ENCODE measurements at places on chromosomes 6 and 20. TPM values are rescaled to one million over a fixed set of nuclear protein-coding genes. Genes with fewer than 3 reads are reported as not detected.
A peak's percentile ranks its signal among the peaks of the same experiment; 100 is the strongest.

The ZNF341 gene
- total RNA-seq: 2.8 TPM

The SOX18 gene
- total RNA-seq: 2.1 TPM

The HLA-DQB1 gene
- total RNA-seq: not detected

The MYO6 gene
- total RNA-seq: 32.5 TPM

The COL9A3 gene
- total RNA-seq: 11.3 TPM

The TBX18 gene
- 9.1 TPM for total RNA-seq

The HLA-DMA gene
- total RNA-seq: 3.6 TPM

DNA sequence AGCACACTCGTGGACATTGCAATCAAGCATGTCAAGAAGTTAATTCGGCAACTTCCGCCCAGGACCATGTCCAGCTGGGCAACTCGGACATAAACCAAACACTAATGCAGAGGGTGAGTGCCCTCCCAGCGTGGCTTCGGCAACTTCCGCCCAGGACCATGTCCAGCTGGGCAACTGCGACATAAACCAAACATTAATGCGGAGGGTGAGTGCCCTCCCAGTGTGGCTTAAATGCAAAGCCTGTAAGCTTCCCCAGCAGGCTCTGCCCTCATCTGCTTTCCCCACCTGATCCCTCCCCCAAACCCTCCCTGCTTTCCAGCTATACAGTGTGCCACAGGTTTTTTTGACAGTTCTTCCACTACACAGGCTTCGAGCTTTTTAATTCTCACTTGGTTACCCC, 143.4 kb downstream of the PXDC1 start:
- no peak for DNase-seq

GRCh38 chr6:138310821-138311220, 66.9 kb upstream of the SMIM28 start:
- DNase-seq: no peak

DNA sequence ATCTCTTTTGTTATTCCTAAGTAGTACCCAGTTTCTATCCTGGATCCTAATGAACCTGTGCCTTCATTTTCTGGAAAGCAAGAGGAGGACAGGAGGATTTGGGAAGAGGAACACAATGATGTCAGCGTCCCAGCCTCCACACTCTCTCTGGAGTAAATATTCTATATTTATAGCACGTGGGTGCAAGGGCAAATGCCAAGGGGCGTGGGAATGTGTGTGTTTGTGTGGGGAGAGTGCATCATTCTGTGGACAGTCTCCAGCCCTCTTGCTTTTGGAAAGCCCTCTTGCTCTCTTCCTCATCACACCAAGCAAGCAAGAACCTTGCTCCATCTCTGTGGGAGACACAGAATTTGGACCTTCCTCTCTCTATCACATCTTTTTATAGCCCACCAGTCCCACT, 103.2 kb upstream of the EMILIN3 start:
- DNase-seq: no peak

GRCh38 chr20:47783828-47784598, 1.3 kb downstream of the SULF2 start:
- no peak for DNase-seq

DNA sequence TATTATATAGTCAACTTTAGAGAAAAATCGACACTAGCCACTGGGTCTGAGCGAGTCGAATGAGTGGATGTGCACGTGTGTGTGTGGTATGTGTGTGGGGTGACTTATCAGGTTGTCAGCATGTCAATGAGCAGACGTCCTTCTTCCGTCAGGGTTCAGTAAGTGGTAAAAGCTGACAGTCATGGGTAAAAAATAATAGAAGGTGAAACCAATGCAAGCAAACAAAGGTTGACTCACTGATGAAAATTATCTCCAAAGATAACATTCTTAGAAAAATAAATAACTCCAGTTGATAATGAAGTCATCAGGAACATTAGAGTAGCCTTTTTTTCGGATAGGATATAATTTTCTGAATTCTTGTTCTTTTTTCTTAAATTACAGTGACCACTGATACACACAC, 243.8 kb upstream of the FOXQ1 start:
- no peak for DNase-seq

DNA sequence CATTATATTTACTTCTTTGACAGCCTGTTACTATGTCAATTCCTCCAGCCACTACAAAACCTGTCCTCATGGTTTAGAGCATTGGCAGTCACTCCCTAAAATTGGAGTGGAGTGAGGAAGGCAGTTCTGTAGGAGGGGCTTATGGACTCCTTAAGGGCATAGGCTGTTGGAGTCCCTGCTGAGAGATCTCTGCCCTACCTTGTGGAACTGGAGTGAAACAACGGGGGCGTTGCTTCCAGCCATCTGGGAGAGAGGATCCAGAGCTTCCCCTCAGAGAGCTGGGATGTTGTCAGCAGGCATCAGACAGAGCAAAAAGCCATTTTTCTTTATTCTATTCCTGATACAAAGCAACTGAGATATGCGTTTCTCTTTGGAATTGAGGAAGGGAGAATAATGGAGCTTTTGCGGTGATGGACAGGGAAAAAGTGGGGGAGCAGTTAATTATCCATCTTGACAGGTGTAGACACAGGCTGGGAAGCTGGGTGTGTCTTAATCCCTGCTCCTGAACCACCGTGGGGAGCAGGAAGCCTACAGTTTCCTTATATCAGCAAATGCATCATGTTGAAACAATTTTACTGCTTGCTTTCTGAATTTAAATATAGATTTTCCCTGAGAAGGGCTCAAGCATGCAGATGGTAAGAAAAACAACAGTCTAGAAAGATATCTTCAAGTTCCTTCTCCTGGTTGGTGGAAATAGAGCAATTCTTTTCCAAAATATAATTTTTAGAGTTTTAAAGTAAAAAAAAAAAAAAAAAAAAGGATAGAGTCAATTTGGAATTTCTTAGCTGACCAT, 402.5 kb downstream of the PLCB1 start:
- DNase-seq: no peak

- no peak for DNase-seq
Observed at GRCh38 chr6:21359926-21360325, 233.6 kb upstream of the SOX4 start.

DNA sequence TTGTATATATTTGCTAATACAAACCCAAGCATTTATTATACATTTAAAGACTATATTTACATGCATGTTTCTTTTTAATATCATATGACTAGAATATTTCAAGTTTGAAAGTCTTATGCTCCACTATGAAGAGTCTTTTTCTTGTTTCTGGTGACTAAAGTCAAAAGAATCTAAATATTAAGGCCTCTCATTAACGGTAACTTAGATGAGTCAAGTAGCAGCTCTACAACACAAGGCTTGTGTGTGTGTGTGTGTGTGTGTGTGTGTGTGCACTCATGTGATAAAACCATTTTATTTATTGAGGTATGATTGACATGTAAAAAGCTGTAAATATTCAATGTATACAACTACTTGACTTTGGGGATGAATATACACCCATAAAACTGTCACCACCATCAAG, 275.6 kb downstream of the TFAP2B start:
- DNase-seq: no peak

DNA sequence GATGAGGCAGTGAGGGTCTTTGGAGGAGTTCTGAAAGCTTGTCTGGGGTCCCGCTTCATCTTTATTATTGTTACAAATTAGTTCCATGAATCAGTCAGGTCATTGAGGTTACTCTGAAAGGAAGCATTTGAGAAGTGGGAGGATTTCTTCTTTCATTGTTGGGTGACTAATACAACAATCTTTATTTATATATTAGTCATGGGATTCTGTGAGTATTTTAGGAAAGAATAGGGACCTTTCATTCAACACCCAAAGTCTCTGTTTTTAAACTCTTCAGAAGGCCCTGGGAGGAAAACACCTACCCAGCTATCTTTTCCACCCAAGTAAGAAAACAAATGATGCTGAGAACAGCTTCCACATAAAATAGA, 98.3 kb downstream of the SOD2 start:
- DNase-seq: no peak

DNA sequence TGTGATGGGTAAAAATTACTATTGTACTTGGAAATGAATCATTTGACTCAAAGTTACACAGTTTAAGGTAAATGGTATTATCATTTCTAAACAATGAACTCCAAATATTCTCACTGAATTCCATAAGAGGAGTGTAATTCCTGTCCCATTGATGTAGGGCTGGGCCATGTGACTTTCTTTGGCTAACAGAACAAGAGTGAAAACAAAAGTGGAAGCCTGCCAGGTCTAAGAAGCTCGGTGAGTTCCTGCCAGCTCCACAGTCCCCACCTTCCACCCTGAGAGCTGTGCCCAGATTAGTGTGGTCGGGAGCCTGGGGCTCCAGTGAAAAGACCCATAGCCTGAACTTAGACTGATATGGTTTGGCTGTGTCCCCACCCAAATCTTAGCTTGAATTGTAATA, 24.6 kb downstream of the TBXT start:
- no peak for DNase-seq

DNA sequence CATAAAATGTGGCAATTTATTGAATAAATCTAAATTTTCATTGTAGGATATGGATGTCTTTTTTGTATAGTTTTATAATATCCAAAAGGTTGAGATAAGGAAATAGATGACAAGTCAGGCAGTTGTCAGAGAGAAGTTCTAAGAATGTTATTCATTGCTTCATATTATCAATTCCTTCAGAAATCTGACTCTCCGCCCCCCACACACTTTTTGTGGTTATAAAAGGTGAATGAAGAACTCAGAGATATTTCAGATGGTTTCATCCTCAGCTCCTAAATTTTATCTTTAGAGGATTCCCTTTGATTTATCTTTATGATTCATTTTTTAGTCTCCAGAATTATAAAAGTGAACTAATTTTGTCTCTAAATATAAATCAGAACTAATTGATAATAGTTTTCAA, 136.1 kb upstream of the NOX3 start:
- no peak for DNase-seq

GRCh38 chr20:30811885-30812671, 445.4 kb upstream of the DEFB115 start:
- peak; percentile 96 for DNase-seq

DNA sequence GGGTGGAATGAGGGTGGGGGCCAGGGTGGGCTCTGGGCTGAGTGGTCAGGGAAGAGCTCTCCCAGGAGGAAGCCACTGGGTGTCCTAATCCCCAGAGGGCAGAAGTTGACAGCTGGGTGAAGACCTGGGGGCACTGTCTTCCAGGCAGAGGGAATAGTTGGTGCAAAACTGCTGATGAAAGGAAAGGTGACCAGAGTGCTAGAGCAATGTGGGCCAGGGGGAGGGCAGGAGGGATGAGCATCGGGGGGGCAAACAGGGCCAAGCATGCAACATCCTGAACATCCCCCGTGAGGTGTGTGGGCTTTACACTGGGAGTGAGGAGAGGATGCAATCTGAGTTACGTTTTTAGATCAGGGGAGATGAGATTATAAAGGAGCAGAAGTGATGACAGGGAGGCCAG, 97.8 kb downstream of the NOL4L start:
- DNase-seq: peak; percentile 29

GRCh38 chr6:133895573-133896343, 6.8 kb downstream of the TCF21 start:
- DNase-seq: no peak

- no peak for DNase-seq
Observed at GRCh38 chr6:45591890-45592289, 214.2 kb upstream of the SUPT3H start.

GRCh38 chr6:159716247-159717096, 10.8 kb upstream of the WTAP start:
- DNase-seq: no peak

All from chondrocyte (in vitro differentiated cells).